Caki2 (cell line): ENCODE measurements at places on chromosomes 5 and 9.

DNA sequence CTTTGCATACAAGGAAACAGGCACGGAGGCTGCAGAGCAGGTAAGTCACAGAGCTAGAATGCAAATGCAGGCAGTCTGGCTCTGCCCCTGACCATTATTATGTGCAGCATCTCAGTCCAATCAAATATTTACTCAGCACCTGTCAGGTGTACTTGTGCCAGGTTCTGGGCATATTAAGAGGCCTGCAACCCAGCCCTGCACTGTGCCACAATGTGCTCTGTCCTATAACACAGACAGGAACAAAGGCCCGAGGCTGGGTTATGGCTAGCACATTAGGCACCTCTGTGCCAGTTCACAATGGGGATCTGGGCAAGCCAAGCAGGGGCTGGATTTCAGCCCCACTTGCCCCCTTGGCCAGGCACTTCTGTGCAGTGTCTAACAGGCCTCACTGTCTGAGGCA lies 14.0 kb downstream of the ARL15 start:
- DNase-seq, result no peak

DNA sequence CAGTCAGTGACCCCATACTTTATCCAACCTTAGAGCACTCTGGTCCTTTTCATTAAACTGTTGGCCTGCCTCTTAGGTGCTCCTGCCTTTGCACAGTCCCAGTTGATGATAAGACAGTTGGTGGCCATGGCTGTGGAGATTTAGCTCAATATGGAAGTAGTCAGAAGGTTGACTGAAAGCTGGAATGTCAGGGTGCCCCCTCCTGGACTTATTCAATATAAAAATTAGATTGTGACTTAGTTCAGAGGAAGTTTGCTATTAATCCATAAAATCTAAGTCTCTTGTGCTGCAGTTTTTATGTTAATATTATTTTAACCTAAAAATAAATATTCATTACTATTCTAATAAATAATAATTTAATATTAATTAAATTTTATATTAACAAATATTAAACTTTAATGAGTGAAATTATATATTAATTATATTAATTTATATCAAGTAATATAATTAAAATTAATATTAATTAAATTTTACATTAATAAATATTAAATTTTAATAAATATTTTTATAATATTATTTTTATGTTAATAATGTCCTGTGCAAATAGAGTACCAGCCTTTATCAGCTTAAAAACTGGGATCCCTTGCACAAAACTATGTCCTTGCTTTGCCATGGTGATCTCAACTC lies 77.7 kb upstream of the ADAMTSL1 start:
- DNase-seq, result no peak

- DNase-seq, result no peak
Measured at GRCh38 chr9:104882086-104882485, 45.9 kb downstream of the ABCA1 start.

- DNase-seq, result no peak
Measured at GRCh38 chr9:134347996-134348395, 21.7 kb downstream of the RXRA start.

DNA sequence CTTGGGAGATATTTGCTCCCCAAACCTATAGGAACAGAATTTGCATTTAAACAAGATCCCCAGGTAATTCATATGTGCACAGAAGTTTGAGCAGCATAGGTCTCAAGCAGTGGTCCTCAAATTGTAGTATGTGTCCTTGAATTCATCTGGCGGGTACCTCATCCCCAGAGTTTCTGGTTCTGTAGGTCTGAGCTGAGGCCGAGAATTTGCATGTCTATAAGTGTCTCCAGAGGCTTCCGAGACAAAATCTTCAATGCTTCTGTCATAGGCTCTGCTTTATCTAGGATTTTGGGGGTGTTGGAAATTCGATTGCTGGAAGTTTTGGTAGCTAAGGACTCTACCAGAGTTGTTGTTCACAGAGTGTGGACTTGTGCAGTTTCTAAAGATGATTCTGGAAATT lies 38.6 kb downstream of the MAT2B start:
- no peak for DNase-seq

DNA sequence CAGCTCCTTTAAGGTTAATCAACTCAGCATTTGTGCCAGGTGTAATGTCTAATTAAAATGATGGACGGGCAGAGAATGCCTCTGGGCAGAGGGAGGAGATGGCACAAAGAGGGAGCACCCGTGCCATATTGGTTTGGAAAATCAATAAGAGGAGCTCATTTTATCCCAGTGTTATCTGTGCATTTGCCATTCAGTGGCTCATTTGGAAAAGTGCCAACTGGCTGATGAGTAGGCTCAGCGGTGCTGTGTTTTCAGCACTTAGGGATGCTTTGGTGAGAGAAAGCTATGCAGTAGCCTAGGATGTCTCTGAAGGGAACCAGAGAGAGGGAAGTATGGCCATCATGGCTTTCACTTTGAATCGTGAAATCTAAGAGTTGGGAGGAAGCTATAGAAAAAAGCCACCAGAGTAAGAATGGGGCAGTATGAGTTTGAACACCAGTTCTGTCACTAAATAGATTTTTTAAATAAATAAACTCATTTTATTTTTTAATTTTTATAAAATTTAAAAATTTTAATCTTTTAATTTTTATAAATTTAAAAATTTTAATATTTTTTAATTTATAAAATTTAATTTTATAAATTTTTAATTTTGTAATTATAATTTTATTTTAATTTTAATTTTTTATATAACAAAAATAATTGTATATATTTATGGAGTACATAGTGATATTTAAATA lies 472.8 kb downstream of the BRINP1 start:
- no peak for DNase-seq

GRCh38 chr9:123350590-123351310 lies 5.2 kb upstream of the CRB2 start:
- no peak for DNase-seq

- DNase-seq, result no peak
Measured at GRCh38 chr5:127639828-127640227, 9.1 kb upstream of the CTXN3 start.

DNA sequence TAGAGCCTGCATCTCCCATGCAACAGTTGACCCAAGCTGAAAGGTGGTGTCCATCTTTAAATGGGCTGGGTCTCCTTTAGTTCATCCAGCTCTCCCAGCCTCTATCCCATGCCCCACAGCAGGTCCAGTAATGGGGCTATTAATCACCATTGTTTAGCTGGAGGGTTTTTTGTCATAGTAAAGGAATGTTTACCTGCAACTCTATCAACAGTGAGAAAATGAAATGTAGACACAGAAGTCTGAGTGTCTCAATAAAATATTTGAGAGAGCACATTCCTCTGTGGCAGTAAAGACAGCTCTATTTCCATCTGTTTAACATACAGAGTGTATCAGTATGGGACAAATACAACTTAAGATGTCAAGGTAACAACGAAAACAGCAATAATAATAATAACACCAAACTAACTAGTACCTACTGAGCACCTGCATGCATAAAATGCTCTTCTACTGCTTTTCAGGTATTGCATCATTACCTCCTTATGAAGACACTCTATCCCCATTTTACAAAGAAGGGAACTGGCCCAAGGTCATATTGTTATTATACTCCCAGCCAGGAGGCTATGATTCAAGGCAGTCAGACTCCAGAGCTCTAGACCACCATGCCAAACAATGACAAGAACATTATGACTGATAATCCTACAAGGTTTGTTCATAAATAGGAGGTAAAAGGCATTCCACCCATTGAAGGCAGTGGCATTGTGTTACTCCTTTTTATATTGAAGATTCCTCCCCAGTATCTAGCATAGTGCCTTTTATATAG lies 21.0 kb upstream of the C5orf58 start:
- peak; percentile 33 for DNase-seq

DNA sequence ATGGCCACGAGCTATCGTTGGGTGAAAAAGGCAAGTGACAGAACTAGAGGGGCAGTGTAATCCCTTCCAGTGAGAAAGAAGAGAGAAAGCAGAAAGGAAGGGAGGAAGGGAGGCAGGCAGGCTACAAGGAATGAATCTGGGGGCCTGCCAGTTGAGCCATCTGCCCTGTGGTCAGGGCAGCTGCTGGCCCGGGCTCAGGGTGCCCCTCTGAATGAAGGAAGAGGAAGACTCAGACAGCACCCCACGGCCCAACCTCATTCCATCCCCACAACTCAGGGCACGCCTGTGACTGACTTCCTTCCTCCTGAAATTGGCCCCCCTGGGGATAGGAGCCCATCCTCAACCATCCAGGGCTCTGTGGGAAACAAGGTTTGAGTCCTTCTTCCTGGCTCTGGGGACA lies 20.3 kb upstream of the FLT4 start:
- no peak for DNase-seq

DNA sequence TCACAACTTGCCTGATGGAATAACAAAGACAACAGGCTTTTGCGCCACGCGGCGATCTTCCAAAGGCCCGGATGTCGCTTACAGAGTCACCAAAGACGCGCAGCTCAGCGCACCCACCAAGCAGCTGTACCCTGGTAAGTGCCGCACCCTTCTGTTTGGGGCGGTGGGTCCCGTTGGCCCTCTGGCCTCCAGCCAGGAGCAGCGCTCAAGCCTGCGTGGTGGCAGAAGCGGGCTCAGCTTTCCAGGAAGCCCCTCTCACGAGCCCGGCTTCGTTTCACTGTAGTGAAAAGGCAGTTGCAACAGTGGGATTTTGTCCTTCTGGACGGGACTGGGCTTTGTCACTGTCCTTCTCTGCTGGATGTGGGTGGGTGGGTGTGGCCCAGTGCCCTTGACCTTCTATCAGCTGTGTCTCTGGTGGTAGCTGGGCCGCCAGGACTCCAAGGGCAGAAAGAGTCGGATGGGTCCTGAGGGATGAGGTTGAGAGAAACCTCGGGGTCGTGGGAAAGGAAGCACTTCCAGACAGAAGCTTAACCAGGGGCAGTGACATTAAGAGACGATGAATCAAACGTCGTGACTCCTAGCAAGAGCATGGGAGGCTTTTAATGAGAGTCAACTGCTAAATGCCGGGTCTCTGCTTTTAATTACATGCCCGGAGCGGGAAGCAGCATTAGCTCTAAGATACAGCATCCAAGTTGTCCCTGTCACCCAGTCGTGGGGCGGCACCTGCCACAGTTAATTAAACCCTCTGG lies 49.5 kb downstream of the COL5A1 start:
- no peak for DNase-seq

- no peak for DNase-seq
Measured at GRCh38 chr9:8514760-8515159, 715.2 kb upstream of the DMAC1 start.

- peak; percentile 52 for DNase-seq
Measured at GRCh38 chr5:36606428-36607113, at the start of gene SLC1A3. SLC1A3 (plus strand) TSS chr5:36606606; CDS start chr5:36608424, 1,818 bp downstream.

GRCh38 chr5:125045646-125046045 lies 299.2 kb upstream of the ZNF608 start:
- DNase-seq, result no peak

GRCh38 chr5:40043916-40044315 lies 619.1 kb upstream of the DAB2 start:
- no peak for DNase-seq

DNA sequence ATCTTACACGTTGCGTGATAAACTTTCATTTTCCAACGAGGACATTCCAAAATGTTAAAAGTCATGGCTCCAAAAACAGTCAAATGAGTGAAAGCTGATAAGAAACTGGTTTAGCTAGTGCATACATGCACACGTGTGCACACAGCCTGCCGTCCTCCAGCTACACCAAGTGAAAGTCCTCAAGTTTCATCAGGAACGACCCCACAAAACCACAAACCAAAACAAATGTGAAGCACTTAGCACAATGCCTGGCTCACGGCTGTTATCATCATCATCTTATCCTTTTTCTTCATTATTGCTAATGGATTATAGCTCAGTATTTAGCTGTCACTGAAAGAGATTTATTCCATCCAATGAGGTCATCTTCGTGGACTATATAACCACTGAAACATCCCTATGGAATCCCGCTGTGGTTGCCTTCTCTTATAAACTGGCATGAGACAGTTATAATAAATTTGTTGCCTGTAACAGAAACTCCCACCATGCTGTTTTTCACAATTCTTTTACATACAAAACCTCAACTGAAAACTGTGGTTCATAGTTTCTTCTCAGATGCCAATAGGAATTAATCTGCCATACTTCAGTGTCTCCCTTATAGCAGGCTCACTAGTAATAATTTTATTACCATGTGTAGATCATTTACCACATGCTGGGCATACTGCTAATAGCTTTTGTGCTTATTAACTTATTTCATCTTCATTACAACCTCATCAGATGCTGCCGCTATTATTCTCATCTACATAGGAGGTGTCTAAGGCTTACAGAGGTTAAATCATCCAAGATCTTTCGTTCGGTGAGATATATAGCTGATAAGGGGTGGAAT lies 56.1 kb downstream of the SAXO1 start:
- DNase-seq, result no peak

GRCh38 chr9:82997476-82998140 lies 65.3 kb downstream of the RASEF start:
- DNase-seq, result no peak

DNA sequence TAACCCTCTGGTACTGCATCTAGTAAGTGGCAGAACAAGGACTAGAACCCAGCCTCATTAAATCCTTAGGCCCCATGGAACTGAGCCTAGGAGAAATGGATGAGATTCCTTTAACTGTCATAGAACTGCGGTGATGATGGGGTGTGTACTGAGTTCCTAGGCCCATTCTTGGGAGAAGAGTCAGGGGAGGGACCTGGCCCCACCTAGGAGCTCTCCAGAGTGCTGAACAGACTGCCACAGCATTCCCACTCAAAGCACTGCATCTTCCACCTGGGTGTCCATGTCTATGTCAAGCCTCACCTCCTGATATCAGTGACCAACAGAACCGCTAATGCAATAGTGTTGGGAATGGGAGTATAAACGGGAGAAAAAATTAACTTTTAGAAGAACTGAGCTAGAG lies 36.6 kb downstream of the TTLL11 start:
- peak; percentile 12 for DNase-seq

GRCh38 chr9:93030642-93031628 lies 27.6 kb upstream of the SUSD3 start:
- DNase-seq, result no peak

- DNase-seq, result no peak
Measured at GRCh38 chr9:92292338-92293074, 991 bp downstream of the IARS1 start.

GRCh38 chr9:10339152-10339551 lies 273.6 kb downstream of the PTPRD start:
- DNase-seq, result no peak
